ENCODE measurements at places on chromosomes 16 and 17.

- DNase-seq, result no peak
Measured at GRCh38 chr17:18181358-18181757, 2.3 kb upstream of the ALKBH5 start.

DNA sequence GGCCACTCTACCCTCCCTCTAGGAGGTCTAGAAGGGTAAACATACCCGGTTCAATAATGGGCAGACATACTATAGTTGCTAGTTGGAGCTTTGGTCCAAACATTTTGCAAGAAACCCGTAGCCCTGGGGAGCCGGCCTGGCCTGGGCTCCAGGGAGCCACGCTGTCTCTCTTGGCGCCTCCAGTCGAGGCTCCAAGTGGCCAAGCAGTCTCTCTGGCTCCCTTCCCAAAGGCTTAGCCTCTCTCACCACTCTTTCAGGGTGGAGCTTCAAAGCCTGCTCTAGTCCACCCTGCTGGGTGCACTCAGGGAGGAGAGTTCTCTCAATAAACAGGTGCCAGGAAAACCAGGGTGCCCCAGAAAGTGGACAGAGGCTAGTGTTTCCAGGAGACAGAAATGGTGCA, 32.2 kb downstream of the RCVRN start:
- no peak for DNase-seq

- DNase-seq, result no peak
Measured at GRCh38 chr17:41528959-41529353, 848 bp upstream of the KRT19 start.

- no peak for DNase-seq
Measured at GRCh38 chr16:20865420-20866131, 34.6 kb downstream of the DCUN1D3 start.

DNA sequence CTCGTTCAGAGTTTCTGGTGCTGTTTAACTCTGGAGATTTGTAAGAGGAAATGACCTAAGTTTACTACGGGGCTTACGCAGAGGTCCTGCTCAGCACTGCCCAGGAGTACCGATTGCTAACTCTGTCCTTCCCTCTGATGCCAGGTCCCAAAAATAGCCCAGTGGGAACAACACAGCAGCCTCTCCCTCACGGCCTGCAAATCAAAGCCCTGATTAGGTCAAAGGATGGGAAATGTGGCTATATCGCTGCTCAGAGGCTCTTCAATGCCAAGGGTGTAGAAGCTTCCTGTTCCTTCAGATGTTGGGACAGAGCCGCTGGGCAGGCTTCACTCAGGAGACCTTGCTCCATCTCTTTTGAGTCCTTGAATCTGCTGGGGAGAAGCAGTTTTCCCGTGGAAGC, 174.2 kb upstream of the KCNJ16 start:
- DNase-seq, result no peak

DNA sequence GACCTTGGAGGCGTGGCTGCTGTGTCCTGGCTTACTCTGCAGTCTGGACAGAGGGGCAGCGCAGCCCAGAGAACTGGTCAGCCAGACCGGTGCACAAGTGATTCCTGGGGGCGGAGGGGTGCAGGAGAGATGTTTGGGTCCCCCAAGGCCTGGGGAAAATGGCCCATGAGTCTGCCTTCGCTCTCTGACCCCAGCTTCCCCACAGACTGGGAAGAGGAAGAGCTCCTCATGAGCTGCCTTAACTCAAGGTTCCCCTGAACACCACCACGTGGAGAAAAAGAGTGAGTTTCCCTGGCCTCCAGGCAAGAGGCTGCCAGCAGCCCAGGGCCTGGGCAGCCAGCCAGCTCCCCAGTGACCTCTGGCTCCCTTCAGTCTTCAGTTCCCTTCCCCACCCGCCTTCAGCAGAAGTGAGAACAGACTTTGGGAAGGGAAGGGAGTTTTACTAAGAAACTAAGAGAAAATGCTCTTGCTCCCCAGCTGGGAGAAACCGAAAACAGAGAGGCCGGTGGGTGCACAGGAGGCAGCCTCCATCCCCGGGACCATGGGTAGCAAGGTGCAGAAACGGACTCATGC, 2.0 kb upstream of the C17orf99 start:
- no peak for DNase-seq

- DNase-seq, result no peak
Measured at GRCh38 chr17:39115135-39115534, 36.3 kb downstream of the PLXDC1 start.

DNA sequence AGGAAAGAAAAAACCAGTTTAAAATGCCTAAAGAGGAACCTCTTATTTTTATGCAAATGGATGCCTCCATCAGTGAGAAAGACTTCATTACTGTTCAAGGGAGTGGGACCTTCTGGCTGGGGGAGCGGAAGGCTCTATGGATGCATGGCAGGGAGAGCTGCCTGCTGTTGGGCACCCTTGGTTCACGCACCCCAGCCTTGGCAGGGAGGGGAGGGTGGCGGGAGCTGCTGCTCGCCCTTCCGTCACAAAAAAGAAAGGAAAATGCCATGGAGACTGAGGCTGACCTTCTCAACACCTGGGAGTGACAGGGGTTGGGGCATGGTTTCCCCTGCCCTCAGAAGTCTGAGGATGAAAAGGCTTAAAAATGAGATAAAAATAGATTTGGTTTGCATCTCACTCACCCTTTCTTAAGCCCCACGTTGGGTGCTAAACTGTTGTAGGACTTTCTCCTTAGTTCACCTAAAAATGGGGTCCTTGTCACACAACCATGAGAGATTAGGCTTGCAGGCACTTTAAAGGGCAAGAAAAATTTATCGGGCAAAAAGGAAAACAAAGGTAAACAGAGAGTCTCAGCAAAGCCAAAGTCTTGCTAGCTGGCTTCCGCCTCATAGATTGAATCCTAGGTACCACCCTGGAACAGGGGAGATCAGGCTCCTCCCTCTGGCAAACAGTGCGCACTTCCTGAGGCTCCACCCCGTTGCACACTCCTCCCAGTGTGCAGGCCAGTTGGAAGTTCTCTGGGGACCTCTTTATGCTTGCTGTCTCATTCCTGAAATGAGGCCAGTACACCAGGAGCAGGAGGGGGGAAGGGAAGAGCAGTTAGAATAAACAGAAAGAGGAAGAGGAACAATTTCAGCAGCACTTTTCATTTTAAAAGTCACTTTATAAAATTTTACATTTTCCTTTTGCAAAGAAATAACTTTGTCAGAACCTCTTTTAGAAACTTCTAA, 31.6 kb downstream of the PHKB start:
- DNase-seq, result no peak

DNA sequence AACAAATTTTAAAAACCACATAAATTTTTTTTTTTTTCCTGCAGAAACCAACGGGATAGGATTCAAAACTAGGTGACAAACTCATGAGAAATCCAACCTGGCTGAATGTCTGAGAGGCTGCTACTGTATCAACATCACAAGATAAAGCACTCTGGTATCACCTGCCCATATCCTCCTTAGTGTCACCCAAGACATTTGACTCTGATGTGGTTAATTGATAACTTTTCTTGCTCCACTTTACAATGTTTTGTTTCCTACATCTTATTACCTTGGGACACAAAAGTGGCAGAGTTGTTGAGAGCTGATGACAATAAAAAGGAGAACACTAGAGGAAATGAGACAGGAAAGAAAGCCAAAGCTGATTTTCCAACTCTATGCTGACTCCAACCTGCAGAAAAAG, 4.0 kb upstream of the FBXL20 start:
- DNase-seq, result no peak

DNA sequence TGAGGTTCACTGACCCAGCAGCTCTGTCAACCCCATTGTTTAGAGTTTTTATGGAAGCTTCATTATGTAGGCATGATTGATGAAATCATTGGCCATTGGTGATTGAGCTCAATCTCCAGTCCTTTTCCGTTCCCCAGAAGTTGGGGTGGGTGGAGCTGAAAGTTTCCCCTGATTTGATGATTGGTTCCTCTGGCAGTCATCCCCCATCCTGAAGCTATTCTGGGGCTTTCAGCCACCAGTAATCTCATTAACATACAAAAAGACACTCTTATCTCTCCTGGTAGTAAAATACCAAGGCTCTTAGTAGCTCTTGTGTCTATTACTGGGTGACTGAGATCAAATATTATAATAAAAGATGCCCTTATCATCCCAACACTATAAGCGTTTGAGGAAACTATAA, 67.1 kb downstream of the TANC2 start:
- DNase-seq, result no peak

GRCh38 chr16:85304337-85304736, 192.1 kb upstream of the CIBAR2 start:
- DNase-seq, result no peak

All from activated T-helper 1 cell treated with Interleukin-2 at 50 U/mL for 16 hours (primary cell).